ENCODE measurements at places on chromosomes 11 and 22. TPM values are rescaled to one million over a fixed set of nuclear protein-coding genes. Genes with fewer than 3 reads are reported as not detected.

JAML gene
- 1.2 TPM for total RNA-seq

NCAPD3 gene
- total RNA-seq, result 7.1 TPM

DEUP1 gene
- total RNA-seq, result 0.41 TPM

OR51B5 gene
- 0.85 TPM for total RNA-seq

OR2D2 gene
- total RNA-seq, result not detected

DNAJC24 gene
- 23.2 TPM for total RNA-seq

TPH1 gene
- total RNA-seq, result 1.7 TPM

PC gene
- total RNA-seq, result 8.2 TPM

RAB30 gene
- total RNA-seq, result 113 TPM

PDGFB gene
- 2.0 TPM for total RNA-seq

CASP5 gene
- total RNA-seq, result not detected

All from uterus (tissue), 4 donors.